ENCODE measurements at places on chromosomes 5 and 9.

DNA sequence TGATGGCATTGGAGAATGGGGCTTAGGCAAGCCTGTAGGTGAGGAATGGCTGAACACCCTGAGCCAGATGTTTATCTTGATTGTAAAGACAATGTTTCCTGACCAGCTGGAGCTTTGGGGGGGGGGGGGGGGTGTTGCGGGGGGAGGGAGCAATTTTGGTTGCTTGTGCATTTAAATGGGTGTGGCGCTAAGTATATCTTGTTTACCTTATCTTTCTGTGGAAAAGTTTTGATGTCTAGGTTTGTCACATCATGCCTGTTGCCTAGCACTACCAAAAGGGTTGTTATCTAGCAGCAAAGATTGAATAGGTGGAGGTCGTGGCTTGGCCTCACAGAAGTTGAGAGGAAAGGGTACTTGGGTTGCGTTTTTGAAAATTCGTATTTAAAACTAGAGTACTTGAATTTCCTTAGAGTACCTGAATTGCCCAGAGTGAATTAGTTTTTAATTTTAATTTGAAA is 1.3 kb downstream of the SMAD5 start:
- DNase-seq = peak; percentile 38

- no peak for DNase-seq
Observed at GRCh38 chr9:111622626-111623025, 8.5 kb upstream of the DNAJC25 start.

DNA sequence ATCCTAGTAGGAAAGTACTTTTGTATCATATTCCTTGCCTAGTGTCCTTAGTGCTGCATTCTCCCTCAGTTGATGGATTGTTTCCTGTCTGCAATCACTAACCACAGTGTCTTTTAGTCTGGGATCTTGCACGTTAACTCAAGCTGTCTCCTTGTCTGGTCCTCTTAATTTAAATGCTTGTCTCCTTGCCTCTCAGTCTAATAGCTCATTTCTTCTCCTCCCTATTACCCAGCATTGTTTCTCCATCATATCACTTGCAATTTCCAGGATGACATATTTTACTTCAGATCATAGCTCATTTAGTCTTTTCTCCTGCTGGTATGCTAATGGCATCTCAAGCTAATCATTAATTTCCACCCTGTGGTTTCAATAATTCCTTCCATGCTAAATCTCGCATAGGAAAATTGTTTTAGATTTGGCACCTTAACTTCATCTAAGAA is 2052.0 kb upstream of the C9orf72 start:
- no peak for DNase-seq

GRCh38 chr9:14705079-14705478 is 11.8 kb upstream of the ZDHHC21 start:
- no peak for DNase-seq

DNA sequence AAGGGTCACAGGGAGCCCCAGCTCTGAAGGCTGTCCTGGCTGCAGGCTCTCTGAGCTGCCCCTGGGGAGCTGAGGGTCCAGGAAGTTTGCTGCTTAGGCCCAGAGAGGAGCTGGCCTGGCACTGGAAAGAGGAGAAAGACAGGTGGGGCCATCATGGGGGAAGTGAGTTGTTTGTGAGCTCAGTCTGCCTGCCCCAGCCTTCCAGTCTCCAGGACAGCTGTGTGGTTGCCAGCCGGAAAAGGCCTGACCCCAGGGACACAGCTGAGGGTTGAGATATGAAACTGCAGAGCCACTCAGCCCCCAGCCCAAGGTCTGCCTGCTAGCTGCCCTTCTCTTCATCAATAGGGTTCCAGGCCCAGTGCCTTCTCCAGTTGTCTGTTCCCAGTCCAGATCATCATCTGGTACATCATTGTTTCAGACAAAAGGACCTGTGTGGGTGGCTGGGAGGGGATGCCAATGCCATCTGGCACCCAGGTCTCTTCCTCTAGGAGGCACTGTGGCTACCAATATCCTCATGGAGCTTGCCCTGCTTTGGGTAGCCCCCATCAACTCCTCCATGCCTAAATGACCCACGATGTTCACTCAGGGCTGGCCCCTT is 4.3 kb upstream of the DDX41 start:
- no peak for DNase-seq

DNA sequence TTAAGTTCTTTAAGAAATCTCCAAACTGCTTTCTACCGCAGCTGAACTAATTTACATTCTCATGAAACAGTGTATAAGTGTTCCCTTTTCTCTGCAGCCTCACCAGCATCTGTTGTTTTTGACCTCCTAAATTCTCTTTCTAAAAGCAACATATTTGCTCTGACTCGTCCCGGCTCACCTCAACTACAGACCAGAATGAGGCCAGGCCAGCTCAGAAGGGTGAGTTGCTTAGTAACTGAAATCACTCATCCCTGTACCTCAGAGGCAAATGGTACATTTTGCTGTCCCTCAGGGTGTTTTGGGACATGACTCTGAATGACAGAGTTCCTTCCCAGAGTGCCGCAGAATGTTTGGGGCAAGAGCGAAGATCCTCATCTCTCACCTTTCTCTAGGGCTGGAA is 127.5 kb downstream of the FRMD3 start:
- no peak for DNase-seq

DNA sequence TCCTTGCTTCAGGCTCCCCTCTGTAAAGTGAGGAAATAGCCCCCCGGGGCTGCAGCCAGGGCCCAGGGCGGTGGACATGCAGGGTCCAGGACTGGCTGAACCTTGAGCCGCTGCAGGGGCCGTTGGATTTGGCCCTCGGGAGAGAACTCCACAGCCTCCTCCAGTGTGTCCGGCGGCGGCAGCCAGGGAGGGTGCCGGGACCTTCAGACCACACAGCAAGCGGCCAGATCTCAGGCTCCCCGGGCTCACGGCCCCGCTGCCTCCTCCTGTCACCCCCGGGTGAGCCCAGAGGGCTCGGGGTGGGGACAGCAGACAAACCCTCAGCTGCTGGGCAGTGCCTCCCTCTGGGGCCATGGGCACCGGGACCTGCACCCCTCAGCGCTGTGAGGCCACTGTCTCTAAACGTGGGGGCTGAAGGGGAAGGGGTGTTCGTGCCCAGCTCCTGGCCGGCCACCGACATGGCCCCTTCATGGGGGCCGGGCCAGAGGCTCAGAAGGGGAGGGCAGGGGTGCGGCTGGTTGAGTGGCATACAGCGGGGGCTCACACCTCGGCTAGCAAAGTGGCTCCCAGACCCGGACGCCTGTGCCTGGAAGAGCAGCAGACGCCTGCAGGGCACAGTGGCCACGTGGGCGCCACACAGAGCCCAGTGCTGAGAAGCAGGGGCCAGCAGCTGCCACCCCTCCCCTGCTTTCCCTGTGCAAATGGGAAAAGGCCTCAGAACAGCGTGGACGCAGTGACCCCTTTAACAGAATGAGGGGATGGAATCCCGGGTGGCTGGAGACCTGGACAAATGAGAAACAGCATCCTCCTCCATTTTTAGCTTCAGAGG is 19.7 kb downstream of the SLC9A3 start:
- DNase-seq = no peak

DNA sequence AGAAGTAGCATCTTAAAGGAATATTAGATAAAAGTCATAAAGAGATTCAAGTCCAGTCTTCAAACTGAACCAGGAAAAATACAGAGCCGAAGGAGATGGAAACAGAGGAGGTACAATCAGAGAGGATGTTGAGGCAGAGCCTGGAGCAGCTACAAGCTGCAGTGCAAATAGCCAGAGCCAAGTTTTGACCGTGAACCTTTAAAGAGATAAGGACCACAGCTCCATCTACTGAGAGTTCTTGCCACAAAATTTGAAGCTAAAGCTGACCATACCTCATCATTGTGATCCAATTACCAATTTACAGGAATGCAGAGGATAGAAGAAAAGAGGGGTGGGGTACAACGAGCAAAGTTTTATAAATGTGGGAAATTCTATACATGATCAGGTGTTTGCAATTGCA is 10.4 kb upstream of the DEPDC1B start:
- DNase-seq = peak; percentile 53

DNA sequence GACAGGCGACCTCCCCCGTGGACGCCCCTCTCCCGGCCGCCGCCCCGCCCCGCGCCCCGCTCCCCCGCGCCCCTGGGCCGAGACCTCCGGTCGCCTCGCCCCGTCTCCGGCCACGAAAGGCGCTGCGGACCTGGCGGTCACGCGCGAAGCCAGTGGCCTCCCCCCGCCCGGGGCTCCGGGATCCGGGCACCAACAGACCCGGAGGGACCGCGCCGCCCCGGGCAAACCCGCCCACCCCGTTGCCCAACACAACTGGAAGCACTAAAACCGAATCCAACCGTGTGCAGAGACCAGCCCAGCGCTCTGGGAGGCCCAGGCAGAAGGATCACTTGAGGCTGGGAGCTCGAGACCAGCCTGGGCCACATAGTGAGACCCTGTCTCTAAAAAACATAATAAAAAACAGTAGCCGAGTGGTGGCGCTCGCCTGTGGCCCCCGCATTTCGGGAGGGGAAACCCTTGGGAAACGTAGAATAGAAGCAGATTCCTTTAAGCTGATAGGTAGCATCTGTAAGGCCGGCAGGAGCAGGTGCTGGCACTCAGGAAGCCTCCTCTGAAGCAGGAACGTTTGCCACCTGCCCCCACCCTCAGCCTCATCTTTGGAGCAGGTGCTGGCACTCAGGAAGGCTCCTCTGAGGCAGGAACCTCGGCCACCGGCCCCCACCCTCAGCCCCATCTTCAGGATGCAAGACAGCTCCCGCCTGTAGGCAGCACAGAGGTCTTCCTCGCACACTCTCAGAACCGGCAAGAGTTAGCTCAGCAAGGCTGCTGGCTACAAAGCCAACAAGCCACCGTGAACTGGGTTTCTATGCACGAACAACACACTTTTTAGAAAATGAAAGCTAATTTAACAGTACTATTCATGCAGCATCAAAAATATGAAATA is 4.6 kb upstream of the SLC9A3 start:
- DNase-seq = no peak

DNA sequence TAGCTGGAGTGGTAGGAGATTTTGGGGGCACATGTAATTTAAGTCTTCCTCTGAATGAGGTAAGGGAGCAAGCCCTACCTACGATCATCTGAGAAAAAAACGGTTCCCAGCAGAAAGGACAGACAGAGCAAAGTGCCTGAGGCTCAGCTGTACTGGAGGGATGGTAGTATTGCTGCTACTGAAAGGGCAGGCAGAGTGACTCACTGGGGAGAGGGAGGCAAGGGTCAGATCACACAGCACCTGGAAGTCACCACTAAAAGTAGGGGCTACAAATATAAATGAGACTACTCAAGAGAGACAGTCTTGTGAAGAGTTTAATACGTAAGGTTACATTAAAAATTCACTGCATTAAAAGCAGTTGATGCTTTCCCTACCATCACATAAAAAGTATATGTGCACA is 75.9 kb downstream of the NFIB start:
- DNase-seq = no peak

GRCh38 chr9:103942200-103942599 is 151.9 kb upstream of the SMC2 start:
- DNase-seq = no peak

DNA sequence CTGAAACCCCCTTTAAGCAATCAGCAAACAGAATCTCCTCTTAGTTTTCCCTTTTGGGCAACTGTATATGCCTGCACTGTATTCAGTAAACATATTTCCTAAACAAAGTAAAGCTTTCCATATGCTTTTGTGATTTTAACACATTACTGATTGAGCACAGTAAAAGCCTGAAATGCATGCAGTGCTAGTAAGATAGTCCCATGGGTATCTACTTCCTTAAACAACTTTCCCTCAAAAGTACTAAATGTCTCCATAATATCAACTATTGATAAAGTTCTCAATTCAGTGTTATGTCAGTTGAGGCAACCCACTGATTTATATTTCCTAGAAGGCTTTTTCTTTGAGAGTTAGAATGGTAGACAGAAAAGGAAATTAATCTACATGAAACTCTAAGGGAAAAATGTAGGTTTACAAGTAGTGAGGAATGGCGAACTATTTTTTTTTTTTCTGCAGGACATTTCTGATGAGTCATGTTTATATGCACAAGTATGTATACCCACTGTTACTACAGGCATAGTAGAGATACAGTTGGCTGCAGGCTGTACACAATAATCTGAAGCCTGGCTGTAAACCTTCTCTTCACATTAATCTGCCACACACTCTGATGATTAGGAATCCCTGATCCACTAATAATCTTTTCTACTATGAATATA is 31.2 kb upstream of the CEP120 start:
- peak; percentile 21 for DNase-seq

- no peak for DNase-seq
Observed at GRCh38 chr9:109001275-109001676, 12.0 kb downstream of the CTNNAL1 start.

GRCh38 chr9:33320568-33321261 is 30.4 kb downstream of the NFX1 start:
- no peak for DNase-seq
